ENCODE measurements at places on chromosomes 5 and 9. TPM values are rescaled to one million over a fixed set of nuclear protein-coding genes. Genes with fewer than 3 reads are reported as not detected.

Gene IL31RA
- 1.5 TPM for total RNA-seq

DNA sequence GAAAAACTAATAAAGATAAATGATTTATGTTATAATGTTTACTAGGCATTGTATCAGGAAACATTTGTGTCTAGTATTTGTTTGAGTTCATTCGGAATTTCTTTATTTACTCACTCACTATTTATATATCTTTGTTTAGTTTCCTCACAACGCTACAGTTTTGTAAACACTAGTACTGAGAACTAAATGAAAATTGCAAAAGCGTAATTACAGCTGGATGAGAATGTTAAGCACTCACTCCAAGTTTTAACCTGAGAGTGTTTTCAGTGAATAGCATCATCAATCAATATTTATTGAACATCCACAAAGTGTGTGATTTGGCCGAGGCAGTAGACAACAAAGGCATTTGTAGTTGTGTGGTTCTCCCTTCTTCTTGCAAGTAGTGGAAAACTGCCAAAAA, 969.6 kb upstream of the DMAC1 start:
- H3K4me3 ChIP-seq: no peak overlapping the region
- H3K36me3 ChIP-seq: no peaks in the 10 kb centered on the region

- H3K4me3 ChIP-seq: no peak overlapping the region
- no peaks in the 10 kb centered on the region for H3K27me3 ChIP-seq
- H3K4me1 ChIP-seq: no peaks in the 10 kb centered on the region
- no peaks in the 10 kb centered on the region for H3K36me3 ChIP-seq
- no peak overlapping the region for H3K27ac ChIP-seq
Observed at GRCh38 chr9:109454041-109454440, 44.1 kb downstream of the PTPN3 start.

GRCh38 chr5:73702951-73703350, 77.0 kb downstream of the ARHGEF28 start:
- no peaks in the 10 kb centered on the region for H3K27me3 ChIP-seq
- no peaks in the 10 kb centered on the region for H3K4me1 ChIP-seq
- no peak for DNase-seq
- H3K27ac ChIP-seq: no peak overlapping the region
- H3K4me3 ChIP-seq: no peak overlapping the region

Gene PDE6A
- 0.07 TPM for total RNA-seq

DNA sequence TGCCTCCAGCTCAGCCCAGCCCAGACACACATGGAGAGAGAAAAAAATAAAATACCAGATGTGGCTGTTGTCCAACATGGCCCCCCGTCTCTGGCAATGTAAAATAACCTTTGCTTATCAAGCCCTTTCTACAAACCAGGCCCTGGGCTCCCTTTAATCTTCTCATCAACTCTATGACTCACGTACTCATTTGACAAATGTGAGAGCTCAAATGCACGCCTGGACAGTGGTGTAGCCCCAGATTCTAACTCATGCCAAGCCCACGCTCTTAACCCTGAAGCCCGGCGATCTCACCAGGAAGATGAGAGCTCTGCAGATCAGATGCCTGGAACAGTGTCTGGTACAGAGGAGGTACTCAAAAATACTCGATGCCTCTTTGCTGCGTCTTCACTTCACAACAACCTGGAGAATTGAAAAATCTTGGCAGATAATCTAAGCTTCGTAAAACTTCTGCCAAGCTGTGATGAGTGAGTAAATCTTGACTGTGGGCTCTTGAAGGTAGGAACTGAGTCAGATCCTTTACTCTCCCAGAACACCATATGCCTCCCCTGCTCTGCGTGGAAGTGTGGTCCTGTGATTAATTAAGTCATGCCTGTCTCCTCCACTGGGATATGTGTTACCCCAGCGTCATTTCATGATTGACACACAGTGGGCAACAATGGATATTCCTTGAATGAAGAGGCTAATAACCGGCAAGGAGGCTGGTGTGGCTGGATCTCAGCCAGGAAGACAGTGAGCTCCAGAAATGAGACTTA, 102.0 kb upstream of the FSTL4 start:
- no peaks in the 10 kb centered on the region for H3K36me3 ChIP-seq
- no peak overlapping the region for H3K4me3 ChIP-seq
- no peak overlapping the region for H3K27ac ChIP-seq
- no peaks in the 10 kb centered on the region for H3K27me3 ChIP-seq
- DNase-seq: no peak

Gene EPB41L4A
- total RNA-seq: 12.6 TPM

DNA sequence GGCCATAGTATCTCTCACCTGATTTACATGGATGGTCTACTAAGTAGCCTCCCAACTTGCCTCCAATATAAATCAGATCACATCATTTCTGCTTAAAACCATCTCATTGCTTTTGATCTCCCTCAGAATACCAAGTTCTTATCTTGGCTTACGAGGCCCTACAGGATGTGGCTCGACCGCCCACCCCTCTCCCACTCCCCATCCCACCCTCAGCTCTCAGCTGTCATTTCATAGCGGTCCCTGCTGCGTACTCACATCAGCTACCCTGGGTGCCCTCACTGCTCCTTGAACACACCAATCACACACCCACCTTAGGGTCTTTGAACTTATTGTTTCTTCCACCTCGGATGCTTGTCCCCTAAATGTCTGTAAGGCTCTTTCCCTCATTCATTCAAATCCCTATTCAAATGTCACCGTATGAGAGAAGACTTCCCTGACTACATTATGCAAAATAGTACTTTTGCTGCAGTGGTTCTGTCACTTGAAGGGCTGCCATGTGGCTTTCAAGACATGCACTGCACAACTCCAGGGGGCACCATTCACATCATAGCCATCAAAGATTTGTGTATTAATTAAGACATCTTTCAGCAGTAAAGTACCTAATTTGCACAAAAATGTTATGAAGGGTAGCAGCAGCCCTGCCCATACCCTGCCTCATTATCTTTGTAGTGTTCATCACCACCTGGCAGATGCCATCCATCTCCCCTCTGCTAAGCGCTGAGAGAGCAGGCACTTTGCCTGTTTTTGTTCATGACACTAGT, 171.1 kb downstream of the ENC1 start:
- H3K4me3 ChIP-seq: no peak overlapping the region
- H3K4me1 ChIP-seq: no peaks in the 10 kb centered on the region
- H3K36me3 ChIP-seq: no peaks in the 10 kb centered on the region
- no peak overlapping the region for H3K27ac ChIP-seq

DNA sequence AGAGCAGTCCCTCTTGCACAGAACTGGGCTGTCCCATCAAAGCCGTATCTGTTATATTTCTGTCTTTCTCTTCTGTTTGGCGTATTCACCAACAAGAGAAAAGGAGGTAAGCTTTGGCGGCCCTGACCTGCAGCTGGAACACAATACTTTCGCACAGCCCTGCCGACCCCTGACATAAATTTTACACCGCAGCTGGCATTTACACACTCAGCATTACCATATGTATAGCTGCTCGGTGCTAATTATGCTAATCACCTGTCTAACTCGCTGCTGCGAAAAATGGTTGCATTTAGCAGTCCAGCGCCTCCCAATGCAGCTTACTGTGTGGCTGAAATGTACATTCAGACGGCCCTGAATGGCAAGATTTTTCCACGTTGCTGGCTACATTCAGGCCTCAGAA, 20.8 kb downstream of the PTCH1 start:
- H3K27me3 ChIP-seq: no peaks in the 10 kb centered on the region
- H3K4me3 ChIP-seq: no peak overlapping the region
- no peaks in the 10 kb centered on the region for H3K4me1 ChIP-seq

DNA sequence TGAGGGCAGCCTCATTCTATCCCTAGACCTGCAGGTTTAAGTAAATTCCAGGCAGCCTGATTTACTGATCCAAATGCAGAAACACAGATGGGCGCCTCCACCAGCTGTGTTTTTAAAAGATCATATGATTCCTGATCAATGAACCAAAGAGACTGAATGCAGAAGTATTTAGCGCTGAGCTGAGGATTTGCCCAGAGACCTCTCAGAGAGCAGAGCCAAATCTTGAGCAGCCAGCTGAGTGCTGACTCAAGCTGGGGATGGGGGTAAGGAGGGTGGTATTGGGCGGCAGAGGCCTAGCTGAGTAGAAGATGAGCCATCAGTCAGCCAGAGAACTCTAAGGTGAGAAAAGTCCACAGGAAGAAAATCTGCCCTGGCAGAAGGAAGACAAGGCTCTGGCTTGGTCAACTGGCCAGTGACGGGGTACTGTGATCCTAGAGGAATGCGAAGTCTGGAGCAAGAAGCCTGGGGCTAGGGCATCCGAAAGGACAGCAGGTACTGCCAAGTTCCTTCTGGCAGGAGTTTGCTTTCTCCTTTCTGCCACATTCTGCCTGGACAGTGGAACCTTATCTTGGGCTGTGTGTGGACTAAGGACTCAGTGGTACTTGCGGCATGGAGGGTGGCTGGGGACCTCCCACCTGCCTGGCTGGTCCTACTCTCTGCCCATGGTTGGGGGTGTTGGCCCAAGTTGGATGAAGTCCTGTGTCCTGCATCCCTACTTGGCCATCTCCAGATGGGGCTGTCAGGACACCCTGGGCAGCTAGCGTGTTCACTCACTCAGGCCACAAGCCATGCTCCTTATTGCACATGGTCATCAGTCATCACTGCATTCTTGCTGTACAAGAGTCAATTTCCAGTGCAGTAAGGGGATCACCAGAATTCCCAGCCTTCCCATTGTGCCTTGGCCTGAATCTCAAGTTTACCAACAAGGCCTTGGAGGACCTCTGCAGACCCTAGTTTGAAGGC, 34.5 kb upstream of the CDKN2AIPNL start:
- no peak for DNase-seq
- no peaks in the 10 kb centered on the region for H3K36me3 ChIP-seq
- H3K27me3 ChIP-seq: no peaks in the 10 kb centered on the region
- H3K27ac ChIP-seq: no peak overlapping the region

DNA sequence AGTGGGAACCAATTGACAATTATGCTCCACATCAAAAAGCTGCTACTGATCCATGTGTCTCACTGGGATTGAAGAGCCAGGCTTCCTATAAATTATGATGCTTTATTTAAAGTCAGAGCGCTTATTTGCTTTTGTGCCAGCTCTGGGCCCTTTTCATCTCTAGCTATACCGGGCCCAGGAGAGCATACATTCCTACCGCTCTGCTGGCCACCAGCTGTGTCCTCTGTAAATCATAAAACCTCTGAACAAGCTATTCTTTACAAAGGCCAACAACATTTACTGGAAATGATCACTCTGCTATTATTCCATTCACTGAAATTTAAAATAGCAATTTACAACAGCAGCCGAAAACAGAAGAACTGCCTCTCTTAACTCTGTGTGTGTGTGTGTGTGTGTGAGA, 86.6 kb downstream of the ZNF608 start:
- no peak for DNase-seq
- H3K4me1 ChIP-seq: peaks cover 52% of the 10 kb centered on the region
- H3K27me3 ChIP-seq: peaks cover 72% of the 10 kb centered on the region
- H3K27ac ChIP-seq: no peak overlapping the region

GRCh38 chr5:89351222-89351621, 468.2 kb upstream of the MEF2C start:
- DNase-seq: no peak
- H3K36me3 ChIP-seq: no peaks in the 10 kb centered on the region
- no peaks in the 10 kb centered on the region for H3K4me1 ChIP-seq
- H3K27me3 ChIP-seq: no peaks in the 10 kb centered on the region
- no peak overlapping the region for H3K27ac ChIP-seq

GRCh38 chr5:73792687-73793320, 166.8 kb downstream of the ARHGEF28 start:
- no peaks in the 10 kb centered on the region for H3K27me3 ChIP-seq
- DNase-seq: peak; percentile 73
- peaks cover 34% of the 10 kb centered on the region for H3K4me1 ChIP-seq
- H3K36me3 ChIP-seq: no peaks in the 10 kb centered on the region
- H3K27ac ChIP-seq: no peak overlapping the region

GRCh38 chr5:149636861-149637246, 55.6 kb downstream of the ARHGEF37 start:
- no peak overlapping the region for H3K4me3 ChIP-seq
- H3K27me3 ChIP-seq: no peaks in the 10 kb centered on the region

Gene PIP5KL1
- total RNA-seq: 0.59 TPM
